ENCODE measurements at places on chromosomes 7 and 10.

- no peak for DNase-seq
Measured at GRCh38 chr7:66824041-66824440, 83.5 kb downstream of the RABGEF1 start.

- DNase-seq, result peak; percentile 18
Measured at GRCh38 chr10:124429576-124429975, 10.9 kb upstream of the OAT start.

DNA sequence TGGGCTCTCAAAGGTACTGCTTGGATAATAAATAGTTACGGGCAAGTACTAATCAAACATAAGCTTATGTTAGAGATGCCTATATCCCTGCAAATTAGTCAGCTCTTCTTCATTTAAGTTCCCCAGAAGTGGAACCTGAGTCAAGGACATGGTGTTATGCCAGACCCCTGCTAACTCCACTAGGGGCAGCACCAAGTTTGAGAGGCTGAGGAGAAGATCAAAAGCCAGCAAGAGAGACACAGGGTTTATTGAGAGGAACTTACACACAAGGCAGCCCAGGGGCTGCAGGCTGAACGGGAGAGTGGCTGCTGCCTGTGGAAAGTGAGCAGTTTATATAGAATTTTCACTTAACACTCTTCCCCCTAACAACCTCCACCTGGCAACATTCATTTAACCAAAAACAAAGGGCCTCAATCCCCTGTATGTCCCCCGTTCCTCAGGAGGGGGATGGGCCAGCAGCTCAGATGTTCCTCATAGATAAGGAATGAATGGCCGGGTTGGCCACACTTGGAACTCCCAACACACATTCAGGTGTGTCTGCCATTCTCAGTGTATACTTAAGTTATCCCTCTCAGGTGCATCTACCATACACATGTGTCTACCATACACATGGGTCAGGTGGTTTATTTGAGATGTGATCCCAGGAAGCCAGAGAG is 62.6 kb upstream of the GHITM start:
- peak; percentile 29 for DNase-seq

GRCh38 chr10:69338133-69338456 is 59.8 kb downstream of the HK1 start:
- no peak for DNase-seq

- peak; percentile 26 for DNase-seq
Measured at GRCh38 chr10:59361663-59362143, 646 bp downstream of the FAM13C start.

- DNase-seq, result no peak
Measured at GRCh38 chr10:71081229-71081560, 131.2 kb upstream of the UNC5B start.

- DNase-seq, result no peak
Measured at GRCh38 chr10:115996031-115996430, 277.0 kb downstream of the GFRA1 start.

GRCh38 chr7:87852306-87852705 is 23.9 kb downstream of the SLC25A40 start:
- DNase-seq, result no peak

- DNase-seq, result peak; percentile 37
Measured at GRCh38 chr7:124033095-124033806, 384 bp upstream of the TMEM229A start.

GRCh38 chr7:55303220-55303619 is 61.9 kb upstream of the LANCL2 start:
- DNase-seq, result no peak

DNA sequence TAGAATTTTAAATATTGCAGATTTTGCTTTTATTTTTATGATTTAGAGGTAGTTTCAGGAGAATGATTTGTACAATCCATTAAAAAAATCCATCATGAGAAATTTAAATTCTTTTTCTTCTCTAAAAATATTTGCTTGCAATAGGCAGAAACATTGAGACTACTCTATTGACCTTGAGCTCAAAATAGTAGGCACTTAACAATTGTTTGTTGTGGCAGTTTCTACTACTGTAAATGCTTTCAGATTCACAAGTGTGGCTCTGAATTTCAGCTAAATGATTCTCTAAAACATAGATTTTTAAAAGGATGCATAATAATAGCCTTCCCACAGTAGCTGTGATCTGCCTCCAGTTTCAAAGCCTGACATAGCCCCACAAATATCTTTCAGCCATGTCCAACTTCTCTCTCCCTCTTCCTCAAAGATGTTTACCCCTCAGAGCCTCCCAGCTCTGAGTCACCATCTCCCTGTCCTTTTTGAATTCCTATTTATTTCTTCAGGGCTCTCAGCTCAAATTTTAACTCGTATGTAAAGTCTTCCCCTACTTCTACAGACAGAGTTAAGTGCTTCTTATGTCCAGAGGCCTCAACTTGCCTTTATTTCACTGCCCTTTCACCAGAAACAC is 160.5 kb downstream of the AOAH start:
- DNase-seq, result no peak

All from hepatocyte (in vitro differentiated cells).